ENCODE measurements at places on chromosomes 5 and 9.

DNA sequence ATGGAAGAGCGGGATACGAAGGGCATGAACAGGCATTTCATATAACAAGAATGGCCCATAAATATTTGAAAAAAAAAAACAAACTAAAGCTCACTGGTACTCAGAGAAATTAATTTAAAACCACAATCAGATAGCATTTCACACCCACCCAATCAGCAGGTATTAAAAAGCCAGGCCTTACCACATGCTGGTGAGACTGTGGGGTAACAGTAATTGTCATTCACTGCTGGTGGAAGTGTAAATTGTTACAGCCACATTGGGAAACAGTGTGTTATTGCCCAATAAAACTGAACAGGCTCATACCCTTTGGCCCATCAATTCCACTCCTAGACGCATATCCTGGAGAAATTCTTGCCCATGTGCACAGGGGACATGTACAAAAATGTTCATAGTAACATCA is 66.0 kb downstream of the PLAC8L1 start:
- no peak for DNase-seq

- no peak for DNase-seq
These were observed 40.1 kb downstream of the GGTA1 start for GRCh38 chr9:121459513-121459912.

GRCh38 chr9:84670138-84671041 is 861 bp downstream of the NTRK2 start:
- DNase-seq, result peak; percentile 36

DNA sequence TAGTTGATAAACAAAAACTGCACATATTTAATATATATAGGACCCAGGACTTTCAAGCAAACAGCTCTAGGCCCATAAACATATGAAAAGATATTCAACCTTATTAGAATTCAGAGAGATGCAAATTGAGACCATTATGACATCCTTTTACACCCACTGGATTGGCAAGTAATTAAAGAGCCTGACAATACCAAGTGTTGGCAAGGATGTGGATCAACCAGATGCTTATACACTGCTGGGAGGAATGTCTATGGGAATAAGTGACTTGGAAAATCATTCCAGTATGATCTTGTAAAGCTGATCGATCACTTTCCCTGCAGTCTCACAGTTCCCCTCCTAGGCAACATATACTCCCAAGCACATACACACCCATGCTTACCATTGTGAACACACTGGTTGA is 15.5 kb upstream of the TCOF1 start:
- no peak for DNase-seq

- DNase-seq, result no peak
These were observed 341.2 kb upstream of the WWC1 start for GRCh38 chr5:167950126-167950721.
